GM13976 (cell line): ENCODE measurements at places on chromosomes 3 and 15.

GRCh38 chr15:29962407-29962806 lies 120.3 kb upstream of the GOLGA8J start:
- no peak for DNase-seq

DNA sequence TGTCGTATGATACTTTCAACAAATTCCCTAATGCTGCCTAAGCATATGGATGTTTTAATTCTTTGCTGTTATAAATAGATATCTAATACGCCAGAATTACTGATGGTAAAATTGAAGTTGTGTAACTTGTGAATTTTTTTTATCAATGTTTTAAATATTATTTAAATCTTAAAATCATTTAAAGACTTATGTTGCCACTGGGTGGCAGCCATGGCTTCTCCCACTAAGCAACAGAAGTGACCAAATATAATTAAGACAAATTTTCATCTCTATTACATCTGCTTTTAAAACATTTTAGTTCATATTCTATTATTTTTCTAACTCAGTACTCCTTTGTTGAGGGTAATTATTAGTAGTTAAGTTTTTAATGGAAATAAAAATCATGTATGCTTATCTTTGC lies 8.1 kb upstream of the IL20RB start:
- DNase-seq: no peak

- DNase-seq: no peak
Observed at GRCh38 chr3:170555329-170555728, 30.5 kb downstream of the SLC7A14 start.

- DNase-seq: peak; percentile 93
Observed at GRCh38 chr15:76190751-76191538, 120.3 kb downstream of the ETFA start.

DNA sequence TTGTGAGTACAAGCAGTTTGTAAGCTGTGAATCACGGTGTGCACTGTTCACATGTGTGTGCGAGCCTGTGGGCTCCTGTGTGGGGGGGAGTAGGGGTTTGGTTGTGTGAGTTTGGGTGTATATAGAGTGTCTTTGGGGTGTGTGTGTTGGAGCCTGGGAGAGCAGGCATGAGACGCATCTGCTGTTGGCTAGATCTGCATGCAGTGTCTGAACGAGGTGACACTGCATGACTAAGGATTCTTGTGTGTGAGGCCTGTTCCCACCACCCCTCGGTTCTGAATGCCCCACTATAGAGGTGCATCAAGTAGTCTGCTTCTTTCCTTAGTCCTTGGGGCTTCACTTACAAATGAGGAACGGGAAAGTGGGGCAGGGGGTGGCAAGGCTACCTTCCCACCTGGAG lies 68.4 kb downstream of the MAGEF1 start:
- no peak for DNase-seq

- peak; percentile 64 for DNase-seq
Observed at GRCh38 chr3:188954590-188955208, 217.1 kb upstream of the TPRG1 start.

- DNase-seq: no peak
Observed at GRCh38 chr15:70212963-70213315, 115.2 kb upstream of the TLE3 start.

DNA sequence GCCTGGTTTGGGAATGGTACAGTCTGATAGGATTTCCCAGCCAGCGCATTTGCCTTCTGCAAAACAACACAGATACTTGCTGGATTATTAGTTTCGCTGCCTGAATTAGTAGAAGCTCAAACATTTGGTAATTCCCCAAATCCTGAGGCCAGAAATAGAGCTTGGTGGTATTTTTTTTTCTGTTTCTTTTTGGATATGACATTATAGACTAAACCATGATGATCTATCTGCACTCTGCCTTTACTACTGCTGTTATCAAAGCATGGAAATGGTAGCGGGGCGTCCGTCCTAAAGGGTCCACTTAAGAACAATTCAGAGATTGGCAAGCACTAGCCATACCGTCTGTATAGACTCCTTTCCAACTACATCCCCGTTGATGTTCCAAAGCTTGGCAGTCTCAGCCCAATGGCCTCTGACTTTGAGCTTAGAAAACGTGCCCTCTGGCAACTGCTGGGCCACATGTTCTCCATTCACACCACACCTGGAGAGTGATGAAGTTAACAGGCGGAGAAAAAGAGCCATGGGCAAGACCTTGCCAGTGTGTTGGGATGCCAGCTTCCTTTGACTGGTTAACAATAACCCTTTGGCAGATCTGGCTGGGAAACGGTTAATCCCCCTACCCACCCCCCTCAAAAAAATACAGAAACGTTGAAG lies 241.0 kb upstream of the NR2F2 start:
- DNase-seq: no peak

- DNase-seq: no peak
Observed at GRCh38 chr15:62231856-62232255, 66.8 kb upstream of the C2CD4B start.

DNA sequence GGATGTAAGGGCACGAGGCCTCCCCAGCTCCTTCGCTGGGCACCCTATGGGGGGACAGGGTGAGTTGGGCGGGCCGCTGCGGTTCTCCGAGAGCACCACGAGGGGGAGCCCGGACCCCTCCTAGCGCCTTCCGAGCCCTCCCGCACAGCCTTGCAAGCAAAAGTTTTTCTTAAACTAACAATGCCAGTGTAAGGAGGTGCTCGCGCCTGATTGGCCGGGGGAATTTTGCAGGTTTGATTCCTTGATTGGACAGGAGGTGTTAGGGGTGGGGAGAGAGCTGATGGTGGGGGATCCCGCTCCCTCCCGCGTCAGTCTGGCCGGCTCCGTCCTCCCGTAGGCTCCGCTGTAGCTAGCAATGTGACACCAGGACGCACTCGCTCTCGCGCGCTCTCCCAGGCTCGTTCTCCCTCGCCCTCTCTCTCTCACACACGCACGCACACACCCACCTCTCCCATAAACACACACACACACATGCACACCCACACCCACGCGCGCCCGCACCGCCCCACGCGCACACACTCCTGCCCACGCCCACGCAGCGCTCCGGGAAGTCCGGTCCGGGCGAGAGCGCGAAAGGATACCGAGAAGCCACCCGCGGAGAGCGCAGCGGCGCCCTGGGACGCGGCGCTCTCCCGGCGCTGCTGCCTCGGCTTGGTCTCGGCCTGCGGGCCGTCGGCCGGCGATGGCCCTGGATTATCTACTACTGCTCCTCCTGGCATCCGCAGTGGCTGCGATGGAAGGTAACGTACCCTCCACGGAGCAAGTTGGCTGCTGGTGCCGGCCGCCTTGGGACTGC lies at the start of gene EPHB1:
TSS of gene EPHB1 (plus strand) at position 311 of the 796 bp plus-strand sequence.
- DNase-seq: peak; percentile 86

DNA sequence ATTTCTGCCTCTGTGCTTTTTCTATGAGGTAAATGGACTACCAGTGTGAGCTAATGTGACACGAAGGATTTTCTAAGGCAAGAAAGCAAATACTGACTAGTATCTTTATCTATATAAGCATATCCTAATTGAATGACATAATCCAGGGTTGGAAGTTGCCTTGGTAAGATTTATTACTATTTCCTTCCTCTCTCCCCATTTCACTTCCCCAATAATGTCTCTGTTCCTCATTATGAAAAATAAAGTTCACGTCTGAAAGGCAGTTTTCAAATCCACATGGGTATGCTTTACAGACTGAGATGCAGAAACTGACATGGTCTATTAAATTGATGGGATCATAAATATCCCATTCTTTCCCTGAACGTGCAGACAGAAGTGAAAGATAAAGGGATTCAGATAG lies 86.0 kb downstream of the DTWD1 start:
- no peak for DNase-seq
